ENCODE measurements at places on chromosomes 2 and 18. TPM values are rescaled to one million over a fixed set of nuclear protein-coding genes. Genes with fewer than 3 reads are reported as not detected.

DNA sequence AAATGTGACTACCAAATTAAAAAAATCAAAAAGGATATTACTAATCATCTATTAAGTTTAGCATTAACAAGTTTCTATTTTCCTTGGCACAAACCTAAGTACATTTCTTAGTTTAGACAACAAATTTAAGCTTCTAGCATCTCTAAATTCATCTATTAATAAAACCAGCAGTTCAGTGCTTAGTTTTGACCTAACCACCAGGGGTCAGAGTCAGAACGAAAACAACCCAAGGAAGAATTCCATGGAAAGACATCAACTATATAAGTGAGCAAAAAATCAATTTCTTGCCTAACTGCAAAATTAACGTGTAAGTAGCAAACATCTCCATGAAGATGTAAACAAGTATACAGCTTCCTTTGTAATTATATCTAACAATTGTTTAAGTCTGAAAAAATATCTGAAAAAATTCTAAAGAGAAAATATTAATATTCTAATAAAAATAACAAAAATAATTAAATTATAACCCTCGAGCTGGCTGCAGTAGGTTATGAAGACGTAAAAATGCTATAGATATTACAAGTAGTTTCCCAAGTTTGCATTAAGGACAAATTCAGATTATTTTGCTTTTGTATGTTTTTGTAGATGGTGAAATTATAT is 83.7 kb downstream of the CERKL start:
- DNase-seq: no peak

GRCh38 chr2:25651782-25652455 is 21.5 kb downstream of the DTNB start:
- DNase-seq: no peak

GRCh38 chr18:79400091-79400590 is 4.4 kb downstream of the NFATC1 start:
- peak; percentile 82 for DNase-seq

DNA sequence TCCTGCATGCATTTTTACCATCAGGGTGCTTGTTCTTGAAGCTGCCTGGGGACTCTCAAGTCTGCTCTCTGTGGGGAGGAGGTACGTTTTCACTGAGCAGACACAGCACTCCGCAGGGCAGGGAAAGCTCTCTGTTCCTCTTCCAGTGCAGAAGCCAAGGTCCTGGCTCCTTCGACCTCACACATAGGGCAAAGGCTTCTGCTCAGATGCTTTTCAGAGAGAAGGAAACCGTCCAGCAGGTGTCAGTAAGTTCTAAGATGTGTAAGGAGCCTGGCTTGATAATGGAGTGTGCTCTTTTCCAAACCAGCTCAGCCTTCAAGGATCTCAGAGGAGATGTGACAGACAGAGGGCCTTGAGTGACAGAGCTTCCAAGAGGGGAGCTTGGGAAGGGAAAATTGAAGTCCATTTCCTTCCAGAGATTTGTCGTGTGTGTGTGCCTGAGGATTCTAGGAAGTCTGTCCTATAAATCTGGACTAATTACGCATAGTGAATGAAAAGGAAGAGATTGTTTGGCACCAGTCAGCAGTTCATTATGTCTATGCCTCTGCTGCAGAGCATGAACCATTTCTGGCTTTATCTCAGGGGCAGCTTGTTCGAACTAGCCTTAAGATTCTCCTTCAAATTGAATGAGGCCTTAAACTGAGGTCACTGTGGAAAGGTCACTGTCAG is 67.3 kb upstream of the UPP2 start:
- peak; percentile 24 for DNase-seq

DNA sequence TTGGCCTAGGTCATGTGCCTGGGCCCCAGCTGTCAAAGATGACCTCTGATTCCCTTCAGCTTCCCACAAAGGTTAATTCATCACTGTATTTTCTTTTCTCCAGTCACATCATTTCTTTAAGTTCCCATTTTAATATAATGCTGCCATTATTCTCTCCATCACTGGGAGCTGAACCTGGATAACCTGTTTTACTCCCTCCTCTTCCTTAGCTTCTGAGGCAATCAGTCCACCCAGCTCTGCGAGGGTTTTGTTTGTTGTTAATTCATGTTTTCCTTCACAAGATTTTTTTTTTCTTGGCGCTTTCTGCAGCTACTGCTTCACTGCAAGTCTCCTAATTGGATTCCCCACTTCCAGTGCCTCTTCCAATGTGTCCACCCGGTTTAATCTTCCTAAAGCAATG is 5.1 kb upstream of the EML4 start:
- no peak for DNase-seq

- no peak for DNase-seq
These were observed 176.0 kb downstream of the ACKR3 start for GRCh38 chr2:236745420-236746210.

DNA sequence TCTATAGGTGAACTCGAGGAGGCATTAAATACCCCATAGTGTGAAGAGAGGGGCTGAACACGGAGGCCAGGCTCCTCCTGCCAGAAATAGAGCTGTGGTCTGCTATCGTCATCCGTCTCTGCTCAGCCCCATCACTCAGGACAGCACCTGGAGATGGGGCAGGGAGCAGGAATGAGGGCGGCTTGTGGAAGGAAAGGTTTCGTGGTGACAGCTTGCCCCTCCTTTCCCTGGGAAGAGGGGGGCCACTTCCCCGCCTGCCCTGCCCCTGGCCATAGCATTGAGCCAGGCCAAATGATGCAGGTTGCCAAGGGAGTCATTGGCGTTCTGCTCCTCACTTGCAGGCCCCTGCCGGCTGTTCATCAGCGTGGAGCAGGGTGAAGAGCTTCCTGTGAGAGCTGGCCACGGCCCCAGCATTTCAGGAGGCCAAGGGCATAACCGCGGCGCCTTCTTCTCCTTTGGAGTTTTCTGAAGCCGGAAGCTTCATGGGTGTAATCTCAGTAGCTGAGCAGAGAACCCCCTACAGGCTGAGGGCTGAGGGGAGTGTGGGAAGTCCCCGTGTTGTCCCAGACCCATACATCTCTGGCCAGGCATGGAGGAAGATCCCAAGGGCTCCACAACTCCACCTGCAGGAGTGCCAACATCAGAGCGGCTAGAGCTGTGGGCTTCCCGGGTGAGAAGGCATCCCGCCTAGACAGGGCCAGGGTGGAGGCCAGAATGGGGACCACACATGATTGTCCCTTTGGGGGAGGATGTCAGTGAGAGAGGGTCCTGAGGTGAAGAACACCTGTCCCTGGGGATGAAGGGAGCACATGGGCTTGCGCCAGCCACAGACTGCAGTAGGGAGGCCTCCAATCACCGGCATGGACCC is 112.5 kb upstream of the GLI2 start:
- no peak for DNase-seq

GRCh38 chr2:117862459-117862858 is 48.0 kb downstream of the DDX18 start:
- no peak for DNase-seq

DNA sequence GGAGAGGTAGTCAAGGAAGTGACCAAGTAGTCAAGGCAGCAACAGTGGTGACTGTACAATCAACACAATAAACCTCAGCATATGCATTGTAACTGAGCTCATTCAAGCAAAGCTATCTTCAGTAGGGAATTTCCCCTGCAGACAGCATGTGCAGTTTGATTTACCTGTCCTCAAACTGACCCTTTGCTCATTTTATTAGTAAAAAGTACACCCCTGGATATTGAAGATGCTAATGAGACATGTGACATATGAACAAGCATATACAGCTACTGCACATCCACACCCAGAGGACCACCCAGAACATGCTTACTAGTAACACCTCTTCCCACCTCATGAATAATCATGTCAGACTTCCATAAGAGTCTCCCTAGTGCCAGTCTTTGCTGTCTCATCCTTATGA is 15.4 kb downstream of the C2orf81 start:
- DNase-seq: no peak

GRCh38 chr2:230668184-230668938 is 44.3 kb upstream of the CAB39 start:
- DNase-seq: peak; percentile 32

GRCh38 chr2:11617984-11618707 is 51.8 kb downstream of the NTSR2 start:
- no peak for DNase-seq

- DNase-seq: no peak
These were observed 147.2 kb upstream of the HNMT start for GRCh38 chr2:137817058-137817457.

DNA sequence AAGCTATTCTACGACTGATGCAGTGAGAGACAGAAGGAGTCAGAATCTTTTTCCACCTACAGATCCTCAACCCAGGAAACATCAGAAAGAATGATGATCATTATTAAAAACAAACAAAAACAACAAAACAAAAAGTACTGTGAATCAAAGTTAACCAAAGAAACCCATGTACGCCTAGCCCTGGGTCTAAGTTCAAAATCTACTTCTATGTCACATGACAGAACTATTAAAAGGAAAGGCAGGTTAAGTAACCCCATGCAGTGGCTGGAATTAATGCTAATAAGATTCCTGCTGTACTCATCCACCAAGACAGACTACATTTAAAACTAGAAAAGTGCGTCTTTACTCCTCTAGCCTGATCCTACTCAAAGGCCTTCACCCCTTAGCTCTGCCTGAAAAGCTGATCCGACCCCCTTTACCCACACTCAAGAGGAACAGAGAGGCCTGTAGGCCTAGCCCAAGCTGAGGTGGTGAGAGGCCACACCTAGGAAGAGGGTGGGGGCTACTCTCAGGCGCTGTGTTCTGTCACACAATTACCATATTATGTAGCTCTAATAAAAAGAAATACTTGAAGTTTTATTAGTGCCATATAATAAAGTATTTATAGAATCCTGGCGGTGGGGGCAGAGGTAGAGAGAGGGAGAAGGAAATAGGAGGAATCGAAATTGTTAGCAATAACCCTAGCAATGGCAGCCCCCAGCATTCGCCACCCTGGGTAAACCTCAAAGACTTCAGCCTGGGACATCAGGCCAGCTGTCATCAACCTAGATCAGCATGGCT is 37.1 kb downstream of the NHEJ1 start:
- DNase-seq: no peak

- peak; percentile 39 for DNase-seq
These were observed 24.1 kb downstream of the GATA6 start for GRCh38 chr18:22193466-22193865.

- no peak for DNase-seq
These were observed 27.2 kb upstream of the LANCL1 start for GRCh38 chr2:210503725-210504191.

DNA sequence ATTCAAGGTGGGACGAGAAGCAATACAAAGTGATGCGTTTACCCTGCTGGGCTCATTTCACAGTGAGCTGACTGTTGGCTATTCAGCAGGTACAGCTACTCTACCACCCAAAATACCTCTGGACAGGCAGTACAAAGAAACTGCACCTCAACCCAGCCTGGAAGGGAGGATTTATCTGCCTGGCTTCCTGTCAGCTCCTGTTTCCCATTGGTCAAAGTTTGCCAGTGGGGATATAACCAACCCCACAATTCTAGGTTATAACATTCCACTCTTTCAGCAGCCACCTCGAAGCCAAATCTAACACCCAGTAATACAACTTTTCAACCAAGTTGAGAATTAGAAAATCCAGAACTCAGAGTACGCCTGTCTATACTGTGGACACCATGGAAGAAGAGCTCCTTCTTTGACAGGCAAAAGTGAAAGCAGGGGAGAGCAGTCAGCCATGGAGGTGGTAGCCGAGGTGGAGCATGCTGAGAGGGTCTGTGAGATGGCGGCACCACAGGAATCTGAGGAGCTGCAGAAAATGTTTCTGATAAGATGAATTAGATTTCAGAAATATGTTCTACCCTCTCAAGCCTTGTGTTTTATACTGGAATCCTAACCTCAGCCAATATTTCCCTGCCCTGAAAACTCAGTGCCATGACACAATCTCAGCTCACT is 10.8 kb downstream of the DUSP19 start:
- DNase-seq: no peak

GRCh38 chr18:3321133-3321812 is 59.3 kb downstream of the MYL12B start:
- no peak for DNase-seq

DNA sequence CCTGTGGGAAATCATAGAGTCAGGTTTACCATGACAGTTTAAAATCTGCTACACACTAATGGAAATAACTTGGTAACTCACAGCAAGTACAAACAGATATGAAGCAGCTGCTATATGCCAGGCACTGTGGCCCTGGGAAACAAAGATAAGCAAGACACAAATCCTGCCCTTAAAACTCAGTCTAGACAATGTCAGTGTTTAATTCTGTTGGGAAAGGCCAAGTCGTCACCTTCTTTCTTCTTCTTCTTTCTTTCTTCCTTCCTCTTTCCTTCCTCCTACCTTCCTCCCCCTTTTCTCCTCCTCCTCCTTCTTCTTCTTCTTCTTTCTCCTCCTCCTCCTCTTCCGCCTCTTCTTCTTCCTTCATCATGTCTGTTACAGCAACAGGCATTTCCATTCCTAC is 26.8 kb downstream of the PLEK start:
- DNase-seq: no peak

GRCh38 chr2:216687646-216688045 is 7.7 kb downstream of the IGFBP5 start:
- DNase-seq: no peak

DNA sequence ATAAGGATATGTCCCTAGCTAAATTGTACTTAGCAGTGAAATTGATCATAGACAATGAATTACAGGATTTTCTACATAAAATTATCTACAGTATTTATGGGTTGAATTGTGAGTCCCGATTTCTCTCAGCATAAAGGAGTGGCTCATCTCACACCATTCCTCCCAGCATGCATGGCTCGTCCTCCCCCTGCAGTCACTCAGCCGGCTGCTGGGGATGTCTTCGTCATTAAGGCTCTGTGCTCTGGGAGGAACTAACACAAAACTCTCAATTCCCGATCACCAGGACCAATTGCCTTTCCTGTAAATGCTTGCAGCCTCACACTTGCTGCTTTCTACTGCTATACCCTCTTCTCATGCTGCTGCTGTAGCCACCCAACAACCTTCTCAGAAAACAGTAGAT is 75.9 kb downstream of the TXNL1 start:
- DNase-seq: no peak

- DNase-seq: peak; percentile 50
These were observed 946 bp upstream of the AGAP1 start for GRCh38 chr2:235492850-235493344.

Gene SLC9A2
- not detected for total RNA-seq

Gene SERPINE2
- 52.8 TPM for total RNA-seq

Gene GBX2
- total RNA-seq: not detected

Gene CYP26B1
- total RNA-seq: 21.0 TPM

Gene HPCAL1
- total RNA-seq: 27.4 TPM

Gene DTYMK
- total RNA-seq: 14.3 TPM

Gene G6PC2
- not detected for total RNA-seq

Gene EMX1
- not detected for total RNA-seq

Gene CEBPZ
- 41.9 TPM for total RNA-seq

Gene RBKS
- total RNA-seq: 3.3 TPM

Gene ANKRD23
- total RNA-seq: 18.4 TPM

All from left cardiac atrium (tissue), 4 donors.